ENCODE measurements at places on chromosomes 16 and 17.

GRCh38 chr16:2819179-2819938, 2.3 kb downstream of the PRSS21 start:
- DNase-seq, result no peak

- DNase-seq, result no peak
These were observed 20.3 kb downstream of the HSD11B2 start for GRCh38 chr16:67451061-67451703.

- DNase-seq, result no peak
These were observed 101.5 kb upstream of the SMIM36 start for GRCh38 chr17:55612691-55613141.

DNA sequence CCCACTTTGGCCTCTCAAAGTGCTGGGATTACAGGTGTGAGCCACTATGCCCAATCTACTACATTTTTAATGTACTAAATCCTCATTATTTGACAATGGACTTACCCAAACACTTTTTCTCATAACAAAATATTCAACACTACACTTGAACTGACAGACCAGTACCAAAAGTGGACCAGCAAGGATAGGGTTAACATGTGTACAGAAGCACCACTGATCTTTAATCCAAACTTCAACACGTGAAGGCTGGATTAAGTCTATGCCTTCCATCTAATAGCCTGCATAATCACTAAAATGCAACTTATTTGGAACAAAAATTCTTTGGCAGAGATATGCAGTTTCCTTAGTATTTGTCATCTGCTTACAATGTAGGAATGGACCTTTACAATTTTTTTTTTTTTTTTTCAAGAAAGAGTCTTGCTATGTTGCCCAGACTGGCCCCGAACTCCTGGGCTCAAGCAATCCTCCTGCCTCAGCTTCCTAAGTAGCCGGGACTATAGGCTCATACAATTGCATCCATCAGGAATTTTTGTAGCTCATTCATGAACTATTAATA, 60.0 kb upstream of the BCAR1 start:
- DNase-seq, result no peak

DNA sequence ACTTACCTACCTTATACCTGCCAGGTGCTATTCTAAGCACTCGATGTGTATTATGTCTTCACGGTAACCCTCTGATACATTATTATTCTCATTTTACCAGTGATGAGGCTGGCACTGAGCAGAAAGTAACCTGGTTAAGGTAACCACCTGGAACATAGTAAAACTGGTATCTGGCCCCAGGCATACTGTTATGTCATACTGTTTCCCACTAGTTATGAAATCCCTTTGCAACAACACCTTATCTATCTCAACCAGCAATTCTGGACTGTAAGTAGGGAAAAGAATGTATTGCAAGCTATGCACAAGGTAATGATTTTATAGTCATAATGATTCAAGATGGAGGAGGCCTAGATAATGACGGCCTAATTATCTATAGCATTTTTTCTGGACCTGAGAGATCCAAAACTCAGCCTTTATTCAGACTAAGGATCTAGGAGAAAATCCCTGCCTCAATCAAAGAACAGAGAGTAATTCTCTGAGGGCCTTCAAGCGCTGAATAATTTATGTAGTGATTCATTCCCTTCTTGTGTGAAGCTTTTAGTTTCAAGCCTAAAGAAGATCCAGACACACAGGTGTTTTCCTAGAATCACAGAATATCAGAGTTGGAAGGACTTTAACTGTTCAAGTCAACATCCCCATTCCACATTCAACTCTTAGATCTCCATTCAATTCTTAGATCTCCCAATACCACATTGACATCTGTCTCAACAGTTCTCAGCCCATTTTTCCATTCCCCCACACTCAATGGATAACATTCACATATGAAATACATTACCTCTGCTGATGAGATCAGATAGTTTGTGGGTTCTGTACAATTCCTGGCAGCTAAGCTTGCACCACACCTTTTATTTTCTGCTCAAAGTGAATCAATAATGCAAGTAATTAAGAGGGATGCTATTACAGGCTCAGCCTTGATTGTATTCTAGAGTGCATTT, 14.9 kb upstream of the MMD start:
- DNase-seq, result no peak

All from activated CD4-positive, alpha-beta T cell treated with anti-CD3 and anti-CD28 coated beads, Interleukin-2, amount 10 ng/mL, durations not matched to agents 7 days and 5 days (primary cell).